ENCODE measurements at places on chromosomes 7 and 10. TPM values are rescaled to one million over a fixed set of nuclear protein-coding genes. Genes with fewer than 3 reads are reported as not detected.

Gene AKR1D1
- not detected for total RNA-seq

Gene SFRP4
- total RNA-seq: 261 TPM

Gene WNT16
- total RNA-seq: not detected

Gene MYH16
- not detected for total RNA-seq

Gene NPFFR1
- 4.8 TPM for total RNA-seq

Gene CHN2
- total RNA-seq: 10.9 TPM

DNA sequence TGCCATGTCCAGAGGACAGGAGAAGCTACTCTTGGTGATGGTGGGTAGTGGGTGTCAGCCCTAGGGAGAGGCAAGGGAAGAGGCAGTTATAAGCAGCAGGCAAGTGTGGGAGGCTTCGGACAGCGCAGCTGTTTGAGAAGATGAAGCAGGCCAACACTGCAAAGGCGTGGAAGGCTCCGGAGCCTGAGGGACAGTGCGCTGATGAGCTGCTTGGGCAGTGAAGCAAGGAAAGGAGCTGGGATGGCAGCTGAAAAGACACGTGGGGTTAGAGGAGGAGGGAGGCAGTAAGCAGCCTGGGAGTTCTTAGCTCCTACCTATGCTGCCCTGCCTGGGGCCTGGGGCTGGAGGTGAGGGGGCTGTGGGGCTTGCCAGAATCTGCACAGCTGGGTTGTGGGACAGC, 50.1 kb upstream of the CRTAC1 start:
- DNase-seq: no peak

- DNase-seq: no peak
Measured at GRCh38 chr10:99316374-99316773, 12.8 kb upstream of the CNNM1 start.

DNA sequence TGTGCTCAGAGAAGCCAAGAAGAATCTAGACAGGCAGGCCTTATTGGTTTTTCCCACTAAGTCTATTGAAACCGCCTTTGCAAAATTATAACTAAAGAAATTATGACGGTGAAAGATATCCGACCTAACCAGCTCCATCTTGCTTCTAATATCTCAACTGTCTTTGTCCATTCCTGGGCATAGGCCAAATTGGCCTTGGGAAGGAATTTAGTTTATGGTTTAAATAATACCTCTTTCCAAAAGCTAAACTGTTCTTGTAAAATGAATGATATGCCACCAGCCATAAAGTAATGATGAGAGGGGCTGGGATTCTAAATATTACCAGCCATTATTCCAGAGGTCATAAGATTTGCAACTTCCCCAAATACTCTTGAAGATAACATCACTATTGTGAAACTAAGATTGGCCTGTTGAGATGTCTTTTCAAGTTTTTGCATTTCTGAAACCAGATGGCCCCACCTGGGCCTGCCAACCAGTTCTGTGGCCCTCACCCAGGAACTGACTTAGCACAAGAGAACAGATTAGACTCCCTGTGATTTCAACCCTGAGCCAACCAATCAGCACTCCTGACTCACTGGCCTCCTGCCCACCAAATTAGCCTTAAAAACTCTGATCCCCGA, 41.2 kb upstream of the SLC35G1 start:
- no peak for DNase-seq

GRCh38 chr10:104057717-104058116, 28.0 kb downstream of the COL17A1 start:
- no peak for DNase-seq

GRCh38 chr10:88804083-88804812, 1.7 kb downstream of the LIPM start:
- DNase-seq: no peak

- no peak for DNase-seq
Measured at GRCh38 chr7:13879994-13880686, 109.3 kb downstream of the ETV1 start.

- DNase-seq: no peak
Measured at GRCh38 chr7:23218196-23218595, 28.4 kb upstream of the GPNMB start.

DNA sequence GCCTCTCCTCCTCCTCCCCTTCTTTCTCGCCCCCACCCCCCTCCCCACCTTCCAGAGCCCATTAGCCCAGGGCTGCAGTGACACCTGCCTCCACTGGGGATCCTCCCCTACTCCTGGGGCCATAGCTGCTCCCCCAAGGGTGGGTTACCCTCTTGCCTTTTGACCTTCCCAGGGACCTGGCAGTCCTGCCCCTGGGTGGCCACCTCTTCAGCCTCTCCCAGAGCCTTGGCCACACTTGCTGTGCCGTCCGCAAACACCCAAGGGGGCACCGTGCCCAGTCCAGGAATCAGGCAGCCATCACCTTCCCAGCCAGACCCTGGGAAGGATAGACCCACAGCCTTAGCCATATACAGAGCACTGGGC, 19.8 kb upstream of the CLDN4 start:
- DNase-seq: peak; percentile 42

- DNase-seq: peak; percentile 55
Measured at GRCh38 chr7:79298145-79298760, 155.2 kb downstream of the MAGI2 start.
